Upper lobe of left lung (tissue), 6 donors: ENCODE measurements at places on chromosomes 11 and 22. TPM values are rescaled to one million over a fixed set of nuclear protein-coding genes. Genes with fewer than 3 reads are reported as not detected.

GRCh38 chr11:103530257-103530656 lies 421.0 kb downstream of the DYNC2H1 start:
- no peak overlapping the region for H3K27ac ChIP-seq
- H3K4me3 ChIP-seq: no peak overlapping the region
- H3K36me3 ChIP-seq: no peaks in the 10 kb centered on the region
- DNase-seq: no peak
- no peaks in the 10 kb centered on the region for H3K27me3 ChIP-seq
- H3K4me1 ChIP-seq: no peaks in the 10 kb centered on the region

DNA sequence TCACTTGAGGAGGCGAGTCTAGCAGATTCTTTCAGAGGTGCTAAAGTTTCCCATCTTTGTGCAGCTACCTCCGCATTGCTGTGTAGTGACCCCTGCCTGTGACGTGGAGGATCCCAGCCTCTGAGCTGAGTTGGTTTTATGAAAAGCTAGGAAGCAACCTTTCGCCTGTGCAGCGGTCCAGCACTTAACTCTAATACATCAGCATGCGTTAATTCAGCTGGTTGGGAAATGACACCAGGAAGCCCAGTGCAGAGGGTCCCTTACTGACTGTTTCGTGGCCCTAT lies 8.9 kb upstream of the SAMM50 start:
- no peaks in the 10 kb centered on the region for H3K27me3 ChIP-seq
- no peak overlapping the region for H3K27ac ChIP-seq
- H3K4me1 ChIP-seq: no peaks in the 10 kb centered on the region
- H3K36me3 ChIP-seq: no peaks in the 10 kb centered on the region
- no peak for DNase-seq

Gene OR52D1
- total RNA-seq: not detected

- DNase-seq: no peak
- H3K36me3 ChIP-seq: no peaks in the 10 kb centered on the region
- no peak overlapping the region for H3K27ac ChIP-seq
- no peak overlapping the region for H3K4me3 ChIP-seq
These were observed 53.8 kb downstream of the KIAA1671 start for GRCh38 chr22:25006354-25006753.

- peak overlapping the region; percentile 97 for H3K27ac ChIP-seq
- peak; percentile 63 for DNase-seq
- peaks cover 63% of the 10 kb centered on the region for H3K36me3 ChIP-seq
- H3K4me1 ChIP-seq: peaks cover 38% of the 10 kb centered on the region
- no peaks in the 10 kb centered on the region for H3K27me3 ChIP-seq
- H3K4me3 ChIP-seq: peak overlapping the region; percentile 78
These were observed 314 bp downstream of the RIC8A start for GRCh38 chr11:207863-208180.

- no peak for DNase-seq
- no peaks in the 10 kb centered on the region for H3K27me3 ChIP-seq
- H3K4me1 ChIP-seq: peaks cover 28% of the 10 kb centered on the region
These were observed 51.5 kb downstream of the RBFOX2 start for GRCh38 chr22:35977136-35977535.

DNA sequence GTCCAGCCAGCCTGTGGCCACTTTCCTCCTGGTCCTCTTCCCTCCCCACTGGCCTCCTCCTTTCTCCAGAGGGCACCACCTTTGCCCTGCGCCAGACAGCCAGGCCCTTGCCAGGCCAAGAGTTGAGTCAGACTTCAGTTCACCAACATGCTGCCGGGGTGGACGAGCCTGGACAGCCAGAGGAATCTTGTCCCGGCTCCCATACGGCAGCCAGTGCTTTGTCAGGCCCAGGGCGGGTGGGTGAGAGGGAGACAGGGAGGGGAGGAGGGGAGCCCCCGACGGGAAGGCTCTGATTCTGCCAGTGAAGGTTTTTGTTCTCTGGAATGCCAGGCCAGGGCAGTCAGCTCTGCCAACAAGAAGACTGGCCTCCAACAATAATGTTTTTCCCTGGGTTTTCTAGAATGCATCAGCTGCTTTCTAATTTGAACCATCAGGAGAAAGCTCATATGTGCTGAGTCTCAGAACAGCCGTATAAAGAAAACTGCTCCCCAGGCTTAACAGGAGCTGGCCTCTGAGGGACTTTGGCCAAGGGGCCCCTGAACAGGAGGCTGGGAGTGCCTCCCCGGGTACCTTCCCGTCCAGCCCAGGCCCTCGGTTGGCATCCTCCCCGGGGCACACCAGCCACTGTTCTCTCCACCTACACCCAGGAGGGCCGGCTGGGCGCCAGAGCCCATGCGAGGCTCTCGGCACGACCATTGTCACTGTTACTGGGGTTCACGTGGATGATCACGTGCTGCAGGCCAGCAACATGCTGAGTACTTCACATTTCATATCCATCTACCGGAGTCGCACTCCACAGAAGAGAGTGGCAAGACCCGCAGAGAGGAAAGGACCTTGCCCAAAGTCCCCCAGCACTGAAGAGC lies 28.6 kb downstream of the LIF start:
- H3K4me3 ChIP-seq: no peak overlapping the region
- peaks cover 5% of the 10 kb centered on the region for H3K4me1 ChIP-seq
- H3K36me3 ChIP-seq: no peaks in the 10 kb centered on the region
- no peak for DNase-seq
- no peaks in the 10 kb centered on the region for H3K27me3 ChIP-seq

- H3K4me1 ChIP-seq: no peaks in the 10 kb centered on the region
- H3K27ac ChIP-seq: no peak overlapping the region
- DNase-seq: no peak
- H3K36me3 ChIP-seq: no peaks in the 10 kb centered on the region
- no peaks in the 10 kb centered on the region for H3K27me3 ChIP-seq
These were observed 64.2 kb upstream of the BLID start for GRCh38 chr11:122179961-122180834.

DNA sequence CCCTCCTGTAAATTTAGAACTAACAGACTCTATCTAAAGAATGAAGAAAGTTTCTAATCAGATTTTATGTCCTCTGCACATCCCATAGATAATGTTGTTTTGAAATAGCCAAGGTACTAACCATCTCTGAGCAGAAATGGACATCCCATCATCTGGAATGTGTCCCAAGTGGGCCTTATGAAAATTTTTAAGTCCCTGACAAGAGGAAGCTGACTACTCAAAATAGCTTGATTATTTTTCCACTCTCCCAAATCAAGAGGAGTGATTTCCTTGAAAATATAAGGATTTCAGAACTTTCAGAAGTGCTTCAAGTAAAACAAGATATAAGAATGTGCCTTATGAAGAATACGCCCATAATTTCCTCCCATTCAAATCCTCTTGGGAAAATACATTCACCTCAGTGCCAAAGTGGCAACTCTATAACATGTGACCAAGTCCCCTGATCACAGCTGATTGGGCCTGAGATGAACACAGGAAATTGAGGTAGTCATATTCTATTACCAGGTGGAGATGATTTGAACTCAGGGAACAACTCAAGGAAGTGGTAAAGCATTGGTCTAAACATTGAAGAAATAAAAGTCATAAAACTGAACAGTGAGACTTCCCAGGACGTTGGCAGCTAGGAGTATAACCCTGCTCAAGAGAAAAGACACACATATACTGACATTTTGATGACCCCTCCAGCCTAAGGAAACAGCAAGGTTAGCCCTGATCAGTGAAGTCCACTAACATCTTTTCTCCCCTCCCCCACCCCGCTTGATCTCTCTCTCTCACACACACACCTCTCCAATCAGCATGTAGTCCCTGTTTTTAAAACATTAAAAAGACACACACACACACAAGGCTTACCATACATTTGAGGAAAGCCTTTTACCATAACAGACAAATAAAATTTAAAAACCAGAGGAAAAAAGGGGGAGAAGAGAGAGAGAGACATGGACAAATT lies 70.8 kb upstream of the TEAD1 start:
- no peak overlapping the region for H3K27ac ChIP-seq
- peaks cover 8% of the 10 kb centered on the region for H3K4me1 ChIP-seq
- no peaks in the 10 kb centered on the region for H3K27me3 ChIP-seq
- no peak overlapping the region for H3K4me3 ChIP-seq
- no peaks in the 10 kb centered on the region for H3K36me3 ChIP-seq

DNA sequence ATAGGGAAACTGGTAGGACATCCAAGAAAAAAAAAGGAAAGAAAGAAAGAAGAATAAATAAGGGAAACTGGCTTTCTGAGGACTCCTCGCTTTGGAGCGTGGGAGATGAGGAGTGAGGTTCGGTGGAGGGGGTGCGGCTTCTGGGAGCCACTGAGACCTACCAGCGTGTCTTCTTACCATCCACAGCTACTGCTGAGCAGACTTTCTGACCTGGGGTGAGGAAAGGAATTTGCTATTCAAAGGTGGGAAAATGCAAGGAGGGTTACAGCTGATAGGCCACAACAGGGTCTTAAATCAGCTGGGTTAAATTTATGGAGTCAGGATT lies 488 bp upstream of the SELENOM start:
- H3K27me3 ChIP-seq: no peaks in the 10 kb centered on the region
- DNase-seq: no peak
- H3K4me1 ChIP-seq: peaks cover 20% of the 10 kb centered on the region
- H3K27ac ChIP-seq: peak overlapping the region; percentile 1

Gene KCNQ1
- total RNA-seq: 28.4 TPM
